ENCODE measurements at places on chromosomes 6 and 20.

DNA sequence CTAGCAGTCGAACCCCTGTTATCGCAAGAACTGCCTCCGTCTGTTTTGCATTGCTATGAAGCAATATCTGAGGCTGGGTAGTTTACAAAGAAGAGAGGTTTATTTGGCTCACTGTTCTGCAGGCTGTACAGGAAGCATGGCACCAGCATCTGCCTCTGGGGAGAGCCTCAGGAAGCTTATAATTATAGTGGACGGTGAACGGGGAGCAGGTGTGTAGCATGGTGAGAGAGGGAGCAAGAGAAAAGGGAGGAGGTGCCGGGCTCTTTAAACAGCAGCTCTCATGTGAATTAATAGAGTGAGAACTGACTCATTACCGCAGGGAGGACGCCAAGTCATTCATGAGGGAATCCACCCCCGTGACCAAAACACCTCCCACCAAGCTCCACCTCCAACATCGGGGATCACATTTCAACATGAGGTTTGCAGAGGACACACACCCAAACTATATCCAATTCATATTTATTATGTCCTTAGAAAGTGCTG, 172.6 kb upstream of the KCNG1 start:
- DNase-seq, result no peak

GRCh38 chr6:87342829-87343228, 1.8 kb upstream of the C6orf163 start:
- no peak for DNase-seq

GRCh38 chr6:135498185-135498841, 773 bp upstream of the AHI1 start:
- DNase-seq, result peak; percentile 78

- no peak for DNase-seq
Observed at GRCh38 chr6:136411025-136411325, 121.3 kb upstream of the BCLAF1 start.

DNA sequence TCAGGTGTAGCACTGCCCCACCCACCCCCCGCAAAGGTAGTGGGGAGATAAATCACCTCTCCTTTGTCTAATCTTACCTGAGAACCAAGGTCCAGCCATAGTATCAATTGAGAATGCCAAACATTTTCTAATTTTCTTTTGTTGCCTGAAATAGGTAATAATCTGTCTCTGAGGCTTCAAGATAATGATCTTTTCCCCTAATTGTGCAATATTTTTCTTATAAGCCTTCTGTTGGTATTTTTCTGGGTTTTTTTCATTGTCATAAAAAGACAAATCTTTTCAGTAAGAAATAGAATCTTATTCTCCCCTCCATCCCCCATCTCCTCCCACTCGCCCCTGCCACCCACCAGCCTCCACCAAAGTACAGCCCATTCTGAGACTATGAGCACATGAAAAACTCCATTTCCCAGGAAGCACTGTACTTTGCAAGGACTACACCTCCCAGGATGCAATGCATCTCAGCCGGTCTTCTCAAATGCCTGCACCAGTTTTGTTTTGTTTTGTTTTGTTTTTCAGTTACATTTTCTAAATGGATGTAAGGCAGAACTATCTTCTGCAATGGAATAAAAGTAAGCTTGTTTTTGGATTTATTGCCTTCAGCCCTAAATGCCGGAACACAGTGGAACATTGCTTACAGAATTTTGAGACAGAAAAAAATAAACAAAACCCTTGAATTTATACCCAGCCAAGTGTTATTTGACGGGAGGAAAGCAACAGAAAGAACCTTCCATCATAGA, 268.0 kb downstream of the TFAP2A start:
- DNase-seq, result peak; percentile 14

- DNase-seq, result no peak
Observed at GRCh38 chr20:49501917-49502316, 19.4 kb upstream of the KCNB1 start.

DNA sequence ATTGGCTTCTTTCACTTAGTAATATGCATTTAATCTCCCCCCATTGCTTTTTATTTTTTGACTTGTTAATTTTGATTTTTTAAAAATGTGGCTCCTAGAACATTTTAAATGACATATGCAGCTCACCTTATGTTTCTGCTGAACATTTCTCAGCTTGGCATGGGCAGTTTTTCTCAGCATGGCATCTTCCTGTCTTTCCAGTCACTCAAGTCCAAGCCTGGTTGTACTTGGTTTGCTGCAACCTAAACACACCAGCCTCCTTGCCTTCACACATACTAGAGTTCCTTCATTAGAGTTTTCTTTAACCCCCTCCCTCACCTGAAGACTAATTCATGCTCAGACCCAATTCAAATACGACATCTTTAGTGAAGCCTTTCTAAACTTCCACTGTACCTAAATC, 86.4 kb downstream of the ZHX3 start:
- no peak for DNase-seq
